ENCODE measurements at places on chromosomes 16 and 17. TPM values are rescaled to one million over a fixed set of nuclear protein-coding genes. Genes with fewer than 3 reads are reported as not detected.

DNA sequence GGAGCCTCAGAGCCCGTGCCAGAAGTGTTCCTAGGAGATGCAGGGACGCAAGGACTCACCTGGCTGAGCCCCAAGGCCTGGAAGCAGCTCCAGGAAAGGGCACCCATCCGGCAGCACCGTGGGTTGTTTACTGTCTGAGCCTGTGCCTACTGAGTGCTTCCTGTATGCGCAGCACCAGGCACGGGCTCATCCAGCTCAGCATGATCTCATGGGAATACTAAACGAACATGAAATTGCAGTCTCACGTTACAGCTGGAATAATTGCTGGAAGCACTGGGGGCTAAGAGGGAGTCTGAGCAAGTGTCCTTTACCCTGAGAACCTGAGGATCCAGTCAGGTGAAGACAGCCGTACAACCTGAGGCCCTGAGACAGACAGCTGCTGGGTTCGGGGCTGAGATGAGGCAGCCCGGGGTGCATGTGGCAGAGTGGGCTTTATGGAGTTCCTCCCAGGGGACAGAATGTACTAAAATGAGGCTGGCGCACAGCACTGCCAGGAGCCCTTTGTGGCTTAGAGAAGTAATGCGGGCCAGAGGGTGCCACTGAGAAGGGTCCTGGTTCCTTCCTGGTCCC is 5.4 kb downstream of the CTRL start:
- H3K27me3 ChIP-seq: no peaks in the 10 kb centered on the region
- H3K36me3 ChIP-seq: no peaks in the 10 kb centered on the region
- H3K4me1 ChIP-seq: no peaks in the 10 kb centered on the region
- H3K4me3 ChIP-seq: peak overlapping the region; percentile 49
- no peak for DNase-seq

DNA sequence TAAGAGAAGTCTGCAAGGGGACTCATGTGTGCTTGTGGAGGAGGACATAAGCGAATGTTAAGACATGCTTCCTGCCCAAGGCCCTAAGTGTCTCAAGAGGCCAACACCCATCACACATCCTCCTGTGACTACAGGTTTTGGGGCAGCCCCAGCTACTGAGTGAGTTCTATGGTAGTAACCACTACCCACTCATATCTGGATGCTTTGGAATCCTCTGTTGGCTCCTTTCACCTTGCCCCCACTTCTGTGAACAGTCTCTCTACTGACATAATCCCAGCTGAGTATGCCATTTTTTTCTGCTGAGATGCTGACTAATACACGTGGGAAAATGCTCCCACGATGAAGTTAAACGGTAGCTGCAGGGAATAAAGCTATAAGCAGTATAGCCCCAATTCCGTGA is 153.5 kb downstream of the VPS53 start:
- peak overlapping the region; percentile 92 for H3K27ac ChIP-seq
- H3K27me3 ChIP-seq: no peaks in the 10 kb centered on the region
- peaks cover 17% of the 10 kb centered on the region for H3K4me1 ChIP-seq
- no peak for DNase-seq
- peaks cover 19% of the 10 kb centered on the region for H3K36me3 ChIP-seq

The LHX1 gene
- 1.1 TPM for total RNA-seq

DNA sequence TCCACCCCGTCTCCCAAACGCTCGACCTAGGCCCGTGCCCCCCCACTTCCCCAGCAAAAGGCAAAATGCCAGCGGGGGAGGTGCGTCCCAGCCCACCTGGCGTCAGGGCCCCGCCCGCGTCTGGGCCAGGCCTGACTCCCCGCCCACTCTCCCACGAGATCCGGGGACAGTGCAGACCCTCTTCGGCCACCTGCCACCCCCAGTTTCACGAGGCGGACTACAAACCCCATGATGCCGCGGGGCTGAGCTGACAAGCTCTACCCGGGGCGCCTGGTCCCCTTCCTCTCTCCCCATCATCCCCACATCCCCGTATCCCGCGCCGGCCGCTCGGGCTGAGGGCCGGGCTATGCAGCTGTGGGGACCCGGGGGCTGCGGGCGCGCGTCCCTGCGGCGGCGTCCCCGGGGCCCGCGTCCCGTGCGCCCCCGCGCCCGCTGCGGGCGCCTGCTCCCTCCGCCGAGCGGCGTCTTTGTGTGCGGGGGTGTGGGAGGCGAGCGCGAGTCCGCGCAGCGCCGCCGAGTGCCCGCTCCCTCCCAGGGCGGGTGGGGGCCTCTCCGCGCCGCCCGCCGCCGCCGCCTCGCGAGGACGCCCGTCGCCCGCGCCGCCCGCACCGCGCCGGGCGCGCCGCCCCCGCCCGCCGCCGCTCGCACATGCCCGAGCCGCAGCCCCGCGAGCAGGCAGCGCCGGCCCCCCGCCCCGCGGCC is at the start of gene ANKRD13B:
ANKRD13B (plus strand) TSS at position 283 of the 702 bp plus-strand sequence. CDS start 490 bp downstream, outside the sequence.
- peak; percentile 56 for DNase-seq
- H3K4me3 ChIP-seq: peak within 1 kb of the TSS; percentile 94
- H3K27me3 ChIP-seq: no peaks in the 10 kb centered on the region
- H3K27ac ChIP-seq: peak within 1 kb of the TSS; percentile 81

- peak within 1 kb of the TSS; percentile 4 for H3K4me3 ChIP-seq
- H3K27me3 ChIP-seq: peaks cover 25% of the 10 kb centered on the region
- H3K4me1 ChIP-seq: peaks cover 8% of the 10 kb centered on the region
- no peak within 1 kb of the TSS for H3K27ac ChIP-seq
- no peaks in the 10 kb centered on the region for H3K36me3 ChIP-seq
These were observed at the start of gene IL17C for GRCh38 chr16:88638323-88639230. Gene IL17C, plus strand, starts transcription at chr16:88638572. Its CDS starts 70 bp downstream, at chr16:88638642.

The EPX gene
- total RNA-seq: not detected

DNA sequence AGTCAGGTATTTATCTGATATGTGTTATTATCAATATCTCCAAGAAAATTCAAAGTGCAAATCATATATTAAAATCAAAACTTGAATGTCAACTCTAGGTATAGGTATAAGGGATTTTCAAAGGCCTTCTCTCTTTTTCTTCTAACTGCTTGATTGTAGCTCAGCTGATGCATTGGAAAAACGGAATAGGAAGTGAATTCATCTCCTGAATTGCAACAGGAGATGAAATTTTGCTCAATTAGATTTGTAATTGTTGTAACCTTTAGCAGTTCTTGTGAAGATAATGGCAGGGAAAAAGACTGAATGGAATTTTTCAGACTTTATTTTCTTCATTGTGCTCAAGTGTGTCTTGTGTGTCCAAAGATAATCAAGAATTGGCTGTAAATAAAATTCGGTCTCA is 190.2 kb upstream of the KCNJ16 start:
- no peaks in the 10 kb centered on the region for H3K4me1 ChIP-seq
- DNase-seq: no peak
- no peaks in the 10 kb centered on the region for H3K36me3 ChIP-seq

Measured in neural crest cell (in vitro differentiated cells).